Effector memory CD4-positive, alpha-beta T cell (primary cell): ENCODE measurements at places on chromosomes 2 and 18.

GRCh38 chr18:75506913-75507312 is 79.4 kb upstream of the SMIM21 start:
- DNase-seq, result no peak

- no peak for DNase-seq
These were observed 60.6 kb downstream of the ZEB2 start for GRCh38 chr2:144459286-144459685.

DNA sequence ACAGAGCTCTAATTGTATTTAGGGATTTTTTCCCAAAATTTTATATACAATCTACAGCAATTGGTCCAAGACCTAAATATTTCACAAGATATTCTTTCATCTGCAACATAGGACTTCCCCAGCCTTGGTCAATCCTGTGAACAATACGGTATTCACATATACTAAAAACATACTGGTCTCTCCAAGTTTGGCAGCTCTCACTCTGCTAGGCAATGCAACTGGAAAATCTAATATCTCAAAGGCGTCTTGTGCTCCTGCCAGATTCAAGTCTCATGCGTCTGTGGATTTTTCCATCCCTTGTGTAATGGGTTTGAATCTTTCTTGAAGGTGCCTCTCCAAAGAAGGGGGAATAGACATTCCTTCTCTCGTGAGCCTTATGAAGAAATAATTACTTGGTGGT is 27.4 kb upstream of the MBOAT2 start:
- DNase-seq, result no peak

GRCh38 chr2:41737888-41738287 is 309.9 kb upstream of the PKDCC start:
- DNase-seq, result no peak

- no peak for DNase-seq
These were observed 8.2 kb downstream of the KCNJ3 start for GRCh38 chr2:154706660-154707059.

DNA sequence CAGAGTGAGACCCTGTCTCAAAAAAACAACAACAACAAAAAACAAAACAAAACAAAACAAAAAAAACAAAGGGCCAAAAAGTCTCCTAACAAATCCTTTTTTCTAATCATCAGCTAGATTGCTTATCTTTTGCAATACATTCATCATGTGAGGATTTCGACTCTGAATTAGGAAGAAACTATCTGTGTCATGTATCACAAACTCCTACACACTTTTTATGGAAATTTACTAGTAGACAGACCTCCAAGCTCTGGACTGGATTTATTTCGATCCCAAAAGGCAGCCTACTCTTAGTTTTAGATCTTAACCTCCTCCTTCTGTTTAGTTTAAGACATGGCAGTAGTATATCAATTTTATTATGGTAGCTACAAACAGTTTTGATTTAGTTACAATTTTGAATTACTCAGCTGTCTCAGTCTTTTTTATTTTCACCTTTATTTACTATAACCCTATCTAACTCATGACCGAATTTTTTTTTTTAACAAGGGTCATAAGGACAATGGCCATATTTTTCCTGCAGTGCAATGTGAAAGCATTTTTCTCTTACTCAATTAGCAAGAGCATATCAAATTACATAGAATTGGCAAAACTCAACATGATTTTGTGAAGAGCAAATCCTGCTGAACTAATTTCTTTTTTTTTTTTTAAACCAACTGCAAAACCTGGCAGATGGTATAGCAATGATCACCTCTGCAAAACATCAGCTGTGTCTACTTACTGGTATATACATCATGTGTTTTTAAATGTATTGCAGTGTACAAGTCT is 10.7 kb upstream of the CCDC88A start:
- no peak for DNase-seq

DNA sequence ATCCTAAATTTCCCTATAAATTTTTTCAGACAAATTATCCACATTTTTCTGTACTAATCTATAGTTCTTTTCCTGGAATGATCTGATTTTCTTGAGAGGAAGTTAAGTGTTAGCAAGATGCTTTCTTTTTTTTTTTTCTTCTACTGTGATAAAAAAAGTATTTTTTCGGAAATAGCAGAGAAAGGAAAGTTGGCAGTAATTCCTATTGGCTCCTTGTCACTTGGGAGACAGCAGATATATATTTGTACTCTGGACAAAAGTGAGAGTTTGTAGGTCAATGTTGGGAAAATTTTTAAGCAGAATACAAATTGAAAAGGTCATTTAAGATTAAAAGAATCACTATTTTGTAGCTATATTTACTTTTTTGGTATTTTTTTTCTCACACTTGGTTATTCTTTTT is 635.7 kb upstream of the NRXN1 start:
- DNase-seq, result no peak

DNA sequence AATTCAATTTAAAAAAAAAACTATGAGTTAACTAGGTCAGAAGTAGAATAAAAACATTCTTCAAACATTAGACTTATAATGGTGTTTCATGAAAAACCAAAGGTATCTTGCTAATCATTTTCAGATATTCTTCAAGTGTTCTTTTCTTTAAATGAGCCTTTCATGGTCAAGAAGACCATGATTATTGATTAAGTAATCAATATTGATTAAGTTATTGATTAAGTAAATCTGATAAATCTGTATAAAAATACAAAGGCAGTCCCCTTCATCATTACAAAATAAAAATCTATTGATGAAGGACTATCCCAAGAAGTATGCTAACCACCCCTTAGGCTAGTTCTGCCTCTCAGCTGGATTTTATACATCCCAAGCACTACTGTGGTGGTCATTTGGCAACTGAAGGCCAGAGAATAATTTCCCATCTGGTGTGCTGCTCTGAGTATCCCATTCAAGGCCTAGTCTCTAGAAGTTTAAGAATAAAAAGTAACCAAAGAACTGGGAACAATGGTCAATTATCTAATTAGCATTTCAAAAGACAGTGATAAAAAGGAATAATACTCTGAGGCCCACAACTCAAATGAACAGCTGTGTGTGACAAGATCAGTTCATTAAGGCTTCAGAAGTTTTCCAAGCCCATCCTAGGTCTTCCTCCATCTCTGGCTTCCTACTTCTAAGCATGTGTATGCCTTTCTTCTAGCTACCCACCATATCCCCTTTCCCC is 63.5 kb downstream of the TCF4 start:
- DNase-seq, result no peak

DNA sequence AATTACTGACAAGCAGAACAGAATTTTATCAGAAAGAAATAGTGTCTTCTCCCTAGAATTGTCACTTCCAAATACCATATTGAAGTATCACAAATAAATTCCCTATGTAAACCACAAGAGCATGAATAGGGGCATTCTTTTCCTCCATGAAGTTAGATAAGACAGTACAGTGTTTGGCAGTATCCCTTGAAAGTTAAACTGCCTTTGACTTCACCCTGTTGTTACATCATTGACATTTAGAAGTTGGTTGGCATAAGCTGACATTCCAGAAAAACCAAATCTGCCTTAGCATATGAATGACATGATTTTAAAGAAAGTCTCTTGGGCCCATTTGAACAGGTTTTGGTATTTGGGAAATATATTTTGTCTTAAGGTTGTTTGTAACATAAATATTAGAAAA is 50.2 kb upstream of the OSR1 start:
- DNase-seq, result no peak

DNA sequence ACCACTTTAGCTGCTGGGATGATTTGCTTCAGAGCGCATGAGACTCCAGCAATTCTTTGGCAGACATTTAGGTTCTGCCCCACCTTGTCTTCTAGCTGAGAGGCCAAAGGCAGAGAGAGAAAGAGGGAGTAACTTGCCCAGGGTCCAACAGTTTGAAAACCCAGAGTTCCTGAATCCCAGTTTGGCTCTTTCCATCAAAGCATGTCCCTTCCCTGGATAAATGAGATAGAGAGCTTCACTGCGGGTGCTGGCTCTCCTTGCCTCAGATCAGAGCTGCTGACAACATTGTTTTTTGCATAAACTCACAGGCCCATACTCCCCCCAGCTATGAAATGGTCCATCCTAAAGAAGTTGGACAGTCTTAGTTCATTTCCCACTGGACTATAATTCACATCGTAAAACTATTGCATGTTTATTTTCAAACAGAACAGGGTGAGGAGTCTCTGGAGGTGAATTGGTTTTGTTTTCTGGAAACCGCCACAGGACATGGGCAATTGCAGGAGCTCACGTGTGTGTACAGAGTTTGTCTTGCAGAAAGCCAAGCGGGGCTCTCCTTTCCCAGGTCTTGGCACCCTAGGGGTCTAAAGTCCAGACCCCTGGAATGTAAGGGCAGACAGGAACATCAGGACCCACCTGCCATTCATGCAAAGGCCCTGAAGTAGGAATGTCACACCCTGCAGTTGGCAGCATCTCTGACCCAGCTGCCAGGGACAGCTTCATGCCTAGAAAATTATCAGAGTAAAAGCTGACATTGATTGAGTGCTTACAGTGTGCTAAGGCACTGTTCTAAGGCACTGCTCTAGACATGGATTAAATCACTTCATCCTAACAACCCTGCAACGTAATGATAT is 25.0 kb upstream of the SLC14A2 start:
- DNase-seq, result no peak

GRCh38 chr2:194004590-194005206 is 1652.3 kb upstream of the SLC39A10 start:
- no peak for DNase-seq

GRCh38 chr18:54558609-54559585 is 32.1 kb upstream of the DYNAP start:
- DNase-seq, result no peak

DNA sequence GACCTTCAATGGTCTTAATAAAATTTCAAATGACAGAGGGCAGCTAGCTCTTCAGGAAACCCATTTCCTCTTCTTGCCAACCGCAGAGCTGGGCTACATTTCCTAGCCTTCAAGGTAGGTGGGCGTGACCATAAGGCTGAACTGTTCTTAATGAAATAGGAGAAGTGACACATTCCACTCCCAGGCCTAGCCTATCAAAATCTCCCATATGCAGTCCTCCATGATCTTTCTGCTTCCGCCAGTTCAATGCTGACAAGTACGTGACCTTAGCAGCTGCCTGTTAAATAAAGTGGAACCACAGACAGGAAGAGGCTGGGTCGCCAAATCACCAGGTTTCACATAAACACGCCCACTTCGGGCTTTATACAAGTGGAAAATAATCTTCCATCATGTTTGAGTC is 13.2 kb downstream of the SERPINE2 start:
- peak; percentile 16 for DNase-seq
